ENCODE measurements at places on chromosomes 12 and 14.

DNA sequence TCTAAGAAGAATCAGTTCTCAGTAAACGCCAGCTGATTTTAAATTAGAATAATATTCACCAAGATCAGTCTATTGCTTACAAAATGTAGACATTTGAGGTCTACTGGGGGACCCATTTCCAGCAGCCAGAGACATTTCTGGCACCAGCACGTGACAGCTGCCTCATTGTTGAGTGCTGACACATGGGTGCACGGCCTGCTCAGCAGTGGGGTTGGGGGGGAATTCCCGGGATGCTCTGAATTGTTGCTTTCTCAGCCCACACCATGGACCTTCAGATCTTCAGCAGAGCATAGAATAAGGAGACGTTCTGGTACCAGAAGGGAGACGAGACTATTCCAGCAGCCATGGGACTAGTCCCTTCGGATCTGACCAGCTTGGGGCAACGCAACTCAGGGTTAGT, 18.3 kb downstream of the PLEKHG7 start:
- no peak overlapping the region for H3K4me3 ChIP-seq
- no peaks in the 10 kb centered on the region for H3K36me3 ChIP-seq
- no peaks in the 10 kb centered on the region for H3K27me3 ChIP-seq
- H3K4me1 ChIP-seq: peaks cover 10% of the 10 kb centered on the region
- no peak overlapping the region for H3K27ac ChIP-seq

DNA sequence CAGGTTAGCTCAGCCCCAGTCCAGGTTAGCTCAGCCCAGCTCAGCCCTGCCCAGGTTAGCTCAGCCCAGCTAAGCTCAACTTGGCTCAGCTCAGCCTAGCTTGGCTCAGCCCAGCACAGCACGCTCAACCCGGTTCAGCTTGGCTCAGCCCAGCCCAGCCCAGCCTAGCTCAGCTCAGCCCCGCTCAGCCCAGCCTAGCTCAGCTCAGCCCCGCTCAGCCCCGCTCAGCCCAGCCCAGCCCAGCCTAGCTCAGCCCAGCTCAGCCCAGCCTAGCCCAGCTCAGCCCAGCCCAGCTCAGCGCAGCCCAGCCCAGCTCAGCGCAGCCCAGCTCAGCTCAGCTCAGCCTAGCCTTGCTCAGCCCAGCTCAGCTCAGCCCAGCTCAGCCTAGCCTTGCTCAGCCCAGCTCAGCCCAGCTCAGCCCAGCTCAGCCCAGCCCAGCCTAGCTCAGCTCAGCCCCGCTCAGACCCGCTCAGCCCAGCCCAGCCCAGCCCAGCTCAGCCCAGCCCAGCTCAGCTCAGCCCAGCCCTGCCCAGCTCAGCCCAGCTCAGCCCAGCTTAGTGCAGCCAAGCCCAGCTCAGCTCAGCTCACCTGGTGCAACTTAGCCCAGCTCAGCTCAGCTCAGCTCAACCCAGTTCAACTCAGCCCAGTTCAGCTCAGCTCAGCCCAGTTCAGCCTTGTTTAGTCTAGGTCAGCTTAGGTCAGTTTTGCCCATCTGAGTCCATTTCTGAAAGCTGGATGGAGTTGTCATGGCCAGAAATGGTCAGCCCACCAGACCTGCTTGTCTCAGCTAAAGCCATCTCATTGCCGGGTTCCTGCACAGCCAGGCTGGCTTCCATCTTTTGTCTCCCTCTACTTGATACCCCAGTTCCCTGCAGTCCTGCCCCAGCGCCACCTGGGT, 333.6 kb downstream of the TMEM121 start:
- no peaks in the 10 kb centered on the region for H3K36me3 ChIP-seq
- H3K4me1 ChIP-seq: no peaks in the 10 kb centered on the region
- no peak overlapping the region for H3K27ac ChIP-seq
- DNase-seq: peak; percentile 32
- H3K4me3 ChIP-seq: no peak overlapping the region

DNA sequence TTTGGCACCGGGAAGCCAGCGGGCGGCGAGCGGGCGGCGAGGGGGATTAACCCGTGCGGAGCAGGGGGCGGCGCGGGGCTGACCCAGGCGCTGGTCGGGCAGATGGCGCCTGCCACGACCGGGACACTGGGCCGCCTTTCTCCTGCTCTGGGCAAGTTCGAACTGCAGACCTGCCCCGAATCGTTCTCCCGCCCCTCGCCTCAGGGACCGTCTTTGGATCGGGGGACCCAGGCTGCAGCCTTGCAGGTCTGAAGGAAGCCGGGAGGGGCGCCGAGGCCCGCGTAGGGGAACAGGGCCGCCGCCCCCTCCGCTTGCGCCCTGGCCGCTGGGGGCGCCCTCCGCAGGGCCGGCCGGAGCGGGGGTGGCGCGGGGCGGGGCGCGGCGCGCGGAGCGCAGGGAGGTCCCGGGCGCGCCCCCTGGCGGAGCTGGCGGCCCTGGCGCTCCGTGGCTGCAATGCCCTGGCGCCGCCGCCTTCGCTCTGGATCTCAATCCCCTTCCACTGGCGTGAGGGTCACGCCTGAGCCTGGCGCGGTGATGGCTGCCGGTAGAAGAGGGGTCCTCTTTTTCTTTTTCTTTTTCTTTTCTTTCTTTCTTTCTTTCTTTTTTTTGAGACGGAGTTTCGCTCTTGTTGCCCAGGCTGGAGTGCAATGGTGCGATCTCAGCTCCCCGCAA, 449 bp upstream of the LTBP2 start:
- peak overlapping the region; percentile 49 for H3K4me3 ChIP-seq
- H3K36me3 ChIP-seq: no peaks in the 10 kb centered on the region
- no peak overlapping the region for H3K27ac ChIP-seq
- peaks cover 56% of the 10 kb centered on the region for H3K4me1 ChIP-seq
- peak; percentile 96 for DNase-seq

DNA sequence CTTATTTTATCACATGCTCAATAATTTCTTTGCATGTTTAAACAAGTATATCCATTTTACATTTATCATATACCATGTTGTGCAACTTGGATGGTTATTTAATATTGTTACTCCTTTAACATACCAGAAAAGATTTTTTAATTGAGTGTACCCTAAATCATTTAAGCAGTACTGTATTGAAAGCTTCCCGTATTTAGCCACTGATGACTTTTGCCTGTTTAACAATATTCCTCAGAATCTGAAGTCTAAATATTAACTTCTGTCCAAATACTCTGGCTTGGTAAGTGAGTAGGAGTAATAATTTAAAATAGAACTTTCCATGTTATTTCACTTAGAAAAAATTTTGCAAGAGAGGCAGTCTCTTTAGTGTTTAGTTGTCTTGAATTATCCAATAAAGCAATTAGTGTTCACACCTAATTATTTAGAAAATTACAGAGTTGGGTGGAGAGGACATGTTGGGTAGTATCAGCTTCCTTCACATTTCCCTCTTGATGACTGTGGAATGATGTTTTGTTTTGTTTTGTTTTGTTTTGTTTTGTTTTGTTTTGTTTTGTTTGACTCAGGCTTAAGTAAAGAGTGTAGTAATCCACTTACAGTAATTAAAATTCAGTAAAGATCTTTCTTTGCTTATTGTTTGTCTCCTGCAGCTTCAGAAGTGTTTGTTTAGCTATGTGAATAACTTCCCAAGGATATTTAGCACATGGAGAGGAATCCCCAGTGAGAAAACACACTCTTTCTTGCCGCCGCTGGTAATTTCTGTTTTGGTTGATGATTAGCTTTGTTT, 59.5 kb downstream of the DAAM1 start:
- H3K36me3 ChIP-seq: no peaks in the 10 kb centered on the region
- peaks cover 6% of the 10 kb centered on the region for H3K4me1 ChIP-seq
- no peak overlapping the region for H3K27ac ChIP-seq
- H3K4me3 ChIP-seq: no peak overlapping the region
- no peak for DNase-seq

- DNase-seq: no peak
- H3K4me3 ChIP-seq: no peak overlapping the region
- H3K27ac ChIP-seq: no peak overlapping the region
- no peaks in the 10 kb centered on the region for H3K36me3 ChIP-seq
Measured at GRCh38 chr12:124297389-124297788, 2.5 kb downstream of the RFLNA start.
